T-helper 22 cell (primary cell): ENCODE measurements at places on chromosomes 6 and 20.

- DNase-seq, result no peak
Measured at GRCh38 chr6:140980265-140980887, 1152.3 kb upstream of the GJE1 start.

DNA sequence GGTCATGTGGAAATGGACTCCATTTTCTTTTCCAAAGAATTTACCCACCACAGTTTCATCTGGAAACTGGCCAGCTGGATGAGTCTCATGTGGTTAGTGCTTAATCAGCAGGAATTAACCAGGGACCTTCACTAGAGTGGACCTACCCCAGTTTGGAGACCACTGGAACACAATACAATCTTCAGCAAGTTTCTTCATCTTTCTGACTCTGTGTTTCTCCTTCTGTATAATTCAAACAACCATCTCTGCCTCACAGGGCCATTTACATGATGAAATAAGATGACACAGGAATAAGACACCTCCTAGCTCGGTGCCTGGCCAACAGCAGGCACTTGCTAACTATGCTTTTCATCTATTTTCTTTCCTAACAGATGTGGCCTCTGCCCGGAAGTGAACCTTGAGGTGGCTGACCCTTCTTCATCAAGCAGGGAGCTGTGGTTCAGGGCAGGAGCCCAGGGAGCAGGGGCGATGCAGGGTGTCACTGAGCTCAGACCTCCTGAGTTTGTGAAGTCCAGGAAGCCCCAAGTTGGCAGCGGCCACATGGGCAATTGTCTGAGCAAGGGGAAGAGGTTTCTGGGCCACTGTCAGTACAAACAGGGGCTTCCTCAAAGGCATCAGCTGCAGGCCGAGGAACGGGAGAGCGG, 98.8 kb downstream of the SOD2 start:
- DNase-seq, result no peak

DNA sequence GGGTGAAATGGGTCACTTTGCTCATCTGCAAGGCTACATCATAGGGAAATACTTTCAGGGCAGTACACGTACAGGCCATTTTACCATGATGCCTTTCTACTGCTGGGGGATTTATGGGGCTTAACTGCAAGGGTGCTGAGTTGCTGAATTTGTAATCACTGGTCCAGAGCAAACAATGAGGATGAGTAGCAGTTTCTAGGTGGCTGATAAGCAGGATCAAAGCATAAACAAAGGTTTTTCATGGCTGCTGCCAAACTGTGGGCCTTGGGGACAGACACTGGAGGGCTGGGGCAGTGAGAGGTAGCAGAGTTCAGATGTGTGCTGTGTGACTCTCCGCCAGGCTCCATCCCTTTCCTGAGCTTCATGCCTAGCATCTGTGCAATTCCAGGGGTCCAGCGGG, 68.3 kb downstream of the CNBD2 start:
- DNase-seq, result no peak

DNA sequence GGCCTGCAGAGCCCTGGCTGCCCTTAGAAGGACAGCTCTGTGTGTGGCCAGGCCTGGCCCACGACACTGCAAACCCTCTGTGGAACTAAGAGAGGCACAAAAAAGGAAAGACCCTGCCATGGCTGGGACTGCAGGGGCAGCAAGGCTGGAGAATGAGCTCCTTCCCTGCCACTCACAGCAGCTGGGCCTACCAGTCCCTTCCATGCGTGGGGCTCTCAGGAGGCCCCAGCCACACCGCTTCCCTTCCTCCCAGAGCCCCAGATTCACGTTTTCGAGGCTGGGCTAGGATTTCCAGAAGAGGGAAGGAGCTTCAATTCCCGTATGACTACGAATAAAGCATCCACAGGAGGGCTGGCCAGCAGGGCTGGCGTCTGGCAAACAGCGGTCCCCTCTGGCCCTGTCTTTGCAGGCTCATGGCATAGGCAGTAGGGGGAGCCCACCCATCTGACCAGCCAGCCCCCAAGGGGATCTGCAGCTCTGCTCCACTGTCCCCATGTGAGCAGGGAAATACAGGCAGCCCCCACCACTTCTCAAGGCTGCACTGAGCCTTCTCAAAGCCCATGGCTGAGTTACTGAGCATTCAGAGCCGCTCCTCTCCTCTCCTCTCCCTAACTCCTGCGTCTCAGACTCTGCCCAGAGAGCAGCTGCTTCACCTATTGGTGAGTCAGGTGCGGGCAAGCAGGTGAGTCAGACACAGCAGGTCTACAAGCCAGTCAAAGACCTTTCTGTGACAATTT, 53.1 kb downstream of the NINL start:
- no peak for DNase-seq

GRCh38 chr6:16850681-16851026, 89.4 kb upstream of the ATXN1 start:
- DNase-seq, result no peak

- no peak for DNase-seq
Measured at GRCh38 chr20:5989539-5989938, 39.1 kb downstream of the MCM8 start.

GRCh38 chr20:13452470-13453124, 186.1 kb downstream of the TASP1 start:
- DNase-seq, result no peak

- no peak for DNase-seq
Measured at GRCh38 chr6:155284775-155285174, 21.0 kb downstream of the CLDN20 start.

DNA sequence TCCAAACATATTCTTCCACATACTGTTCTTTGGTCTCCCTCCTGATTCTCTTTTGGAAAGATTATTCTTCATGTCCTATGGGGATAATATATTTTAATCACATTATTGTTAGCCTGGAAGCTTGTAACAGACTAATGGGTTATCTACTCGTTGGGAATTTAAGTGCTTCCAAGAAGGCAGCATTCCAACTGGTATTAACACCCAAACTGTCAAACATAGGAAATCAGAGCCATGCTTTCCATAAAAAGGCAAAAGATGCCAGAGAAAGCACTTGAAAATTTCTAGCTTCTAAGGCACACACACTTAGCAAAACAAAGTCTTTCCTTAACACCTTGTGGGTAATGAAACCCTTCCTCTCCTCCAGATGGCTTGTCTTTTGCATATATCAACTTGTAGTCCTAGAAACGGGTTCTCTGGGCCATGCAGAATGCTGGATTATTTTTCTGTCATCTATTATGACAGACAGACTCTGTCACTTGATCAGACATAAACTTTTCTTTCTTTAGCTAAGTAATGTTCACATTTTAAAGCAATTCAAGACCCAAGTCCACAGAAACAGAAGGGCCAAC, 41.5 kb downstream of the B4GALT5 start:
- no peak for DNase-seq

DNA sequence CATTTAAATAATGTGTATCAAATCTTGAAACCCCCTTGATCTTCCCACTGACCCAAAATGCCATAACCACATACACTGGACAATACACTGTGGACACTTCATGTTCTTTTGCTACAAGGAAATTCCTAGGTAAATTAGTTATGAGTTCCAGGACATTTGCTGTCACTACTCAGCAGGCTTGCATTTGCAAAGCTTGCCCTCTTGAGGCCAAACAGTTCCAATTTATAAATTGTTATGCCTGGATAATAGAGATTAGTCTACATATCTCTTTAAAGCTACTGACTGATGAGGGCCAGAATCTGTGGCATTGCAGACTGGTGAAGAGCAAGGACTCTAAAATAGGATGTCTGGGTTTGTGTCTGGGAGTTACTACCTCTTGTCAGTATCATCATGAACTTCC, 17.4 kb upstream of the RAB32 start:
- DNase-seq, result no peak

GRCh38 chr6:34021554-34022190, 124.2 kb downstream of the GRM4 start:
- DNase-seq, result no peak

GRCh38 chr6:17038316-17038715, 63.5 kb upstream of the STMND1 start:
- DNase-seq, result no peak

- DNase-seq, result no peak
Measured at GRCh38 chr20:24939036-24939435, 10.0 kb upstream of the CST7 start.

- DNase-seq, result no peak
Measured at GRCh38 chr20:32028647-32029372, 18.6 kb downstream of the CCM2L start.

DNA sequence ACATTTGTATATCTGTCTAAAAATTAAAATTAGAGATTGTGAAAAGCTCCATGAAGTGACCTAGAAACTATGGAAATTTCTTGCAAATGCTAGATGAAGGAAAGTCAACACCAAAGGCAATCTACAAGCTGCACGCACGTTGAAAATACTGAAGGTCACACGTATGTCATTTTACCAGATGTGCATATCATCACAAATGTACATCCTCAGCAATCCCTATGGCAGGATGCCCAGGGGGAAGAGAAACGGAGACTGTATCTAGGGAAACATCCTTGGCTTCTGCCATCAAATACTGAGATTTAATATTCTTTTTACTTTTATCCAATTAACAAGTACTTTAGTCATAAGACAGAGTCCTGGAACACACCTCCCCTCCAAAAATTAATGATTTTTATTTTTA, 672.0 kb downstream of the RNF144B start:
- DNase-seq, result no peak
